ENCODE measurements at places on chromosomes 13 and 19.
A peak's percentile ranks its signal among the peaks of the same experiment; 100 is the strongest.

GRCh38 chr19:33303791-33304345 lies 1.5 kb upstream of the CEBPA start:
- DNase-seq = no peak

- no peak for DNase-seq
Measured at GRCh38 chr19:49421039-49421877, 2.0 kb downstream of the PTH2 start.

DNA sequence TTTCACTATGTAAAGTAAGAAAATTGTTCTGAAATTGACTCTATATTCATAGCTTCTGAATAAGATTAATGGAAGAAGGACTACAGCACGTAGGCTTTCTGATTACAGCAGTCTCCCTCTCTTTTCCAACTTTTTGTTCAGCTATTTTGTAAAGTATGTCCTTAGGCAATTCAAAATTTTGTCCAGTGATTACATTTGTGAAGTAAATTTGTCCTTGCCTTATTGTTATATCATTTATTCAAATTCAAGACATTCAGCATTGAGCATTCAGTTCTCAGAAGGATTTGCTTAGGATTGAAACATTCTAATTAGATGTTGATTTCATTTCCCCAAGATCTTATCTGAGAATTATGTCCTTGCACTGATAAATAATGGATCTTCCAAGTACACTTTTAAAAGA lies 76.6 kb downstream of the WDFY2 start:
- DNase-seq = no peak

- no peak for DNase-seq
Measured at GRCh38 chr19:32199501-32200040, 145.8 kb upstream of the ZNF507 start.

DNA sequence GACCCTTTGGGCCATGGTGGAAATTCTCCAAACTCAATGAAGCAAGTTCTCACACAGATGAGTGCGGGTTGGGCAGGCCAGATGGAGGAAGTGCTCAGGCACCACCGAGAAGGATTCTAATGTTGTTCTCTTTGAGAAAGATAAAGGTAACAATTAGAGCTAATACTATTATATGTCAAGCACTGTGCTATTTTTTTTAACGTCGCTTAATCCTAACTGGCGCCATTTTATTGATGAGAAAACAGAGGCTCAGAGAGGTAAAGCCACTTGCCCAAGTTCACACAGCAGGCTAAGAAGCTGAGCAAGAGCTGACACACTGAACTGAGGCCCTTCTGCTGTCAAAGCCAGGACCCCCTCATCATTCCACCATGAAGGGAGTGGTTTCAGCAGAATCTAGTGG lies 1.0 kb downstream of the FBL start:
- DNase-seq = no peak

DNA sequence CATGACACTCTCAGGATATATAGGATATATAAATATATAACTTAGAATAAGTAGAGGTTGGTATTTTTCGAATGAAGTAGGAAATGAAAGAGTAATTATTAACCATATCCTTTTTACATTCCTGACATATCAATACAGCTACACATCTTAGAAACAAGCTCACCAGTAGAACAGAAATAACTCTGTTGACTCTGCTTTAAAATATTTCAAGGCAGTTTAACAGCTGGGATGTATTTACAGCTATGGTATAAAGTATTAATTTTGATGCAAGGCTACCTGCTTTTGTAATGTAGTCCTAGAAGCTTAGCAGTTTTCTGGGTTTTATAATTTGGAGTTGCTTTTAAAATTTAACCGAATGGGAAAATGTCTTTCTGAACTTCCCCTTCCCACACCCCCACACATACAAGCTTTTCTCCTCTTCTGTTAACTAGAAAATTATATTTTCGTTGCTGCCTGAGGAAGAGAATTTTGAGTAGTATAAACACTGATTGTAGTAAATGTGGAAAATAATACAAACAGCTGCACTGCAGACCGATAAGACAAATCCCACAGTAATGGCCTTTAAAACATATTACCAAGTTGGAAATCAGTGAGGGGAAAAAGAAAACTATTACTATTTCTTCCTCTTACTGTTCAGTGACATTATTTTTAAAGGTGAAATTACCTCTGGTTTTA lies 147.7 kb downstream of the GGACT start:
- DNase-seq = no peak

DNA sequence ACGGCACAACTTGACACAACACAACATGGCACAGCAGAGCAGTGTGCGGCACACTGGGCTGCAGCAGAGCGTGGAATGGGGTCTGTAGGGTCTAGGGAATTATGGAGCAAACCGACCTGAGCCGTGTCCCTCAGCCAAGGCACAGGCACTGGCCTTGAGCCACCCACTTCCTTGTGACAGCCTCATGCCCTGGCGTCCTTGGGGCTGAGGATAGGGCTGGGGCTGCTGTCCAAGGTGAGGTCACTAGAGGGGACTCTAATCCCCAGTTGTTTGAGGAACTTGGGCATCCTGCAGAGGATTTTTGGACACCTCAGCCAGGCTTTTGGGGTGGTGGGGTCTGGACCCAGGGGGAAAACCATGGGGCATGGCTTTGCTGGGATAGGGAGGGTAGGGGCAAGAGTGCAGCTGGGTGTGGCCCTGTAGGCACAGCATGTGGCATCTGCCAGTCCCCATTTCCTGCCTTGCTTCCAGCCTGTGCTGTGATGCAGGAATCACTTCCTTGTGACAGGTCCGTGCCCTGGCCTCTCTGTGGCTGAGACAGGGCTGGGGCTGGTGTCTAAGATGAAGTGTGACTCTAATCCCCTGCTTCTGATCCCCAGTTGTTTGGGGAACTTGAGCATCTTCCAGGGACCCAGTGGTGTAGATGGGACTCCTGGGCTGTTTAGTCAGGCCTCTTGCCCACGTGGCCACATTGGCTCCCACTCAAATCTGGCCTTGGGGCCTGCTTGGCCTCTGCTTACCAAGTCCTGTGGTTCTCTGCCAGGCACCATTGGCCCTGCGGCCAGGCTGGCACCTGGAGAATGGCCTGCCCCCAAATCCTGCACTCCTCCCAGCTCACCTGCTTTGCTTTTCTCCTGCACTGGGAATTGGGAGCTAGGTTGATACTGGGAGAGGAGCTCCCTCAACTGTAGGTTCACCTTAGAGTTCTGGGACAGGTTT lies 78.5 kb downstream of the SCGB2B2 start:
- DNase-seq = no peak

GRCh38 chr13:105464249-105464648 lies 1071.2 kb downstream of the EFNB2 start:
- no peak for DNase-seq

DNA sequence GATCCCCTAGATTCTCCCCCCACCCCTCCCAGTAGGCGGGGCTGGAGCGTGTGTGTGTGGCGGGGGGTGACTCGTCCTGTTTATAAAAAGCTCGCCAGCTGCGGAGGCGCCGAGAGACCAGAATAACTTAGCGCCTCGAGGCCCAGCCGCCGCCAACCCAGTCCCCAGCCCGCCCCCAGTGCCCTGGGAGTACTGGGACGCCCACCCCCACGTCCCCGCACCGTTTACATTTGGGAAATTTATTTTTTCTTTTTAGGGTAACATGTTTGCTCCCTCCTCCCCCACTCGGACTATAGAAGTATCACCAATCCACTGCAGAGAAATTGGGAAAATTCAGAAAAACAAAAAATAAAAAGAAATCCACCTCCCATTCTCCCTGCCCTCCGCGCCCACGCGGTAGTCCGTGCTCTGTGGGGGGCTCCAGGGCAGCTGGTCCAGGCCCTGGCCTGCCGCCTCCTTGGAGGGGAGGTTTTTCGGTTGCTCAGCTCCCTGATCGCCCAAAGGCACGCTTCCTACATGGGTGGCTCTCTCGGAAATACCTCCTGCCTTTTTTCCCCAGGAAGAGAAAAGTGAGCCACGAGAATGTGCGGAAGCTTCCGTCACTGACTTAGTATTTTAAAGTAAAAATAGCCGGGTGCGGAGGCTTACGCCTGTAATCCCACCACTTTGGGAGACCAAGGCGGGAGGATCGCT lies 1.5 kb upstream of the RAB3A start:
- DNase-seq = no peak

GRCh38 chr19:9847087-9847671 lies 12.1 kb downstream of the PIN1 start:
- no peak for DNase-seq

GRCh38 chr13:26853323-26853722 lies 92.7 kb upstream of the GPR12 start:
- DNase-seq = no peak

- DNase-seq = no peak
Measured at GRCh38 chr13:98358937-98359336, 181.9 kb upstream of the RNF113B start.

DNA sequence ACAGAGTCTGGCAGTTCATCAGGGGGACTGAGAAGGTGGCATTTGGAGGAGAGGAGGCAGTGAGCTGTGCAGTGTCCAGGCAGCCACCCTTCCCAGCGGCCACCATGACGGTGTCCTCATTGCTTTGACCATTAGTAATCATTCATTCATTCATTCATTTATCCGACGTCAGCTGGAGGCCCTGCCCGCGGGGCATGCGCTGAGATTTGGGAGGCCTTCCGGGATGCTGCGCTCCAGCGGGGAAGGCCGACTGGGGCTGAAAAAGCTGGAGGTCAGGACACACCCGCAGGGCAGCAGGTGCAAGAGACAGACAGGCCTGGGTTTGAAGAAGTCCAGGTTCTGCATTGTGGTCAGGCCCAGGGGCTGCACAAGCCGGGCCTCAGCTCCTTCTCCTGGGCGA lies 8.9 kb downstream of the TTYH1 start:
- no peak for DNase-seq

DNA sequence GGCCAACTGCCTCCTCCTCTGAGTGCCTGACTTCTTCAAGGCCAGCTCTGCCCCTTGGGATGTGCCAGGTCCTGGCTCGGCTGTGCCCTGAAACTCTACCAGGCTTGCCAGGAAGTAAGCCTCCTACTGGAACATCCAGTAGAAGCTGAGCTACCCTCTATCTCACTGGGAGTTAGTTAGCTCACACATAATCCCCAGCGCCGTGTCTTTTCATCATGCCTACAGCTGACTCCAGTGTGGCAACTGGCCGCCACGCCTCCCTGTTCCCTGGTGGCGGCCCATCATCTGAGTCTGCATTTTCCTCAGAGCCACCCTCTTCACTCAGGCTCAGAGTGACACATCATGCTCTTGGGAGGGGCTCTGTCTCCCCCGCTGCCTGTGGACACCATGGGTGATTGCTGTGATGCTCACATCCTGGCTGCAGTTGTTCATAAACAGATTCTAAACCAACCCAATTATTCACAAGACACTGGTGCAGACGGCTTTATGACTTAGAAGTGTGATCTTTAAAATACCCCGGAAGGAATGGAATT lies 131.9 kb upstream of the IRS2 start:
- DNase-seq = no peak

- DNase-seq = peak; percentile 95
Measured at GRCh38 chr19:47428177-47428894, 9.0 kb upstream of the MEIS3 start.

GRCh38 chr13:105327581-105328126 lies 1207.8 kb downstream of the EFNB2 start:
- no peak for DNase-seq

GRCh38 chr19:39047073-39047472 lies 14.7 kb upstream of the FBXO27 start:
- DNase-seq = no peak
